ENCODE measurements at places on chromosomes 1 and 21. TPM values are rescaled to one million over a fixed set of nuclear protein-coding genes. Genes with fewer than 3 reads are reported as not detected.
A peak's percentile ranks its signal among the peaks of the same experiment; 100 is the strongest.

The PRXL2B gene
- total RNA-seq: 9.6 TPM

GRCh38 chr1:51276286-51276685 is 40.2 kb downstream of the RNF11 start:
- no peak for DNase-seq

- no peak for DNase-seq
Measured at GRCh38 chr1:66182551-66183178, 351.3 kb upstream of the SGIP1 start.

DNA sequence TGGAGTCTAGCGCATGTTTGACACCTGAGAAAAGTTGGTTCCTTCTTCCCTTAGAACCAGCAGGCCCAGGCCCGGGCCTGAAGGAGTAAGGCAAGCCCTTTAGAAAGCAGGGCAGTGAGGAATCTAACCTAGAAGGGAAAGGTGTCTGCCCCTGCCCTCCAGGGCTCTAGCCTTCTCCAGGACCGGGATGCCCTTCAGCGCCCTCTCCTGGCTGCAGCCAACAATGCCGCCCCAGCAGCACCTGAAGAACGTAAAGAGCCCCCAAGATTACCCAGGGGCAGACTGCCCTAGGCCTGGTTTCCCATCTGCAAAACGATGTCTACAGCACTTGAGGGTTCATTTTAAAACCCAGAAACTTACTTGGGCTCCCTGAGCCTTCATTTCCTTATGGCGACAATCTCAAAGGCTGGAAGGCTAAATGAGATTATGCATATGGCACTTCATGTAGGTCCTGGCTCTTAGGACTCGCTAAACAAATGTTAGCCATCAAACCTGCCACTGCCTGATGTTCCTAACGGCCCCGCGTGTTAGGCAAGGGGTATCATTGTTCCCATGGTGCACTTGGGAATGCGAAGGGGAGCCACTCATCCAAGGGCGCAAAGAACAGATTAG is 106.7 kb upstream of the KLHDC7A start:
- no peak for DNase-seq

DNA sequence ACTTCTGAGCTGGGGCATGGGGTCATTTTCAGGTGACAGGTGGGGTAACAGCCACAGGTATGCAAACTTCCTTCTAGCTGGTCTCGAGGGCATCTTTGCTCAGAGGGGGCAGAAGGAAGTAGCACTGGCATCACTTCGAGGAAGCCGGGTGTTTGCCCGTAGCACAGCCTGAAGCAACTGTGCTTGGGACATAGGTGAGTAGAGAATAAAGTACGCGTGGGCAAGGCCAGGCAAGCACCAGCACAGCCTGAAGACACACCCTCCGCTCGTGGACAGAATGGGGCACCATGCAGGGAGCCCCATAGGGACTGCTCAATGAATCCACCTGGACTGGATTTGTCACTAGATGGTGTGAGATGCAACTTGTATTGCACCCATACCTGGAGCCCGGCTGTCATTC is 167.1 kb downstream of the KCNJ6 start:
- DNase-seq: no peak

DNA sequence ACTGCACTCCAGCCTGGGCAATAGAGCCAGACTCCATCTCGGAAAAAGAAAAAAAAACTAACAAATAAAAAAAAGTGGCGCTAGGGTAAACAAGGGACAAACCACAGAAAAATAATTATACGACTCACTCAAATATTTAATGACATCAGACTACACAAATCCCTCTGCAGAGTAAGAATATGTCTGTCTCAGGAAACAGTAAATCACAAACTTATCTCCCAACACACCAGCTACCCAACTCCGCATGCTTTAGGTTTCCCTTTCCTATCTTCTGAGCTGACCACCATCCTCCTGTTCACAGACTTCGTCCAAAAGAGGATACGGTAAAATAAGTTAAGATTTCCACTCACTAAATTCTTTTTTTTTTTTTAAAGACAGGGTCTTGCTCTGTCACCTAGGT is 16.2 kb downstream of the WDR47 start:
- DNase-seq: no peak

GRCh38 chr1:26946270-26946669 is 14.0 kb downstream of the KDF1 start:
- no peak for DNase-seq

- peak; percentile 78 for DNase-seq
Measured at GRCh38 chr1:229117664-229118300, 153.1 kb upstream of the RAB4A start.

- DNase-seq: peak; percentile 23
Measured at GRCh38 chr1:170668209-170669106, 4.5 kb downstream of the PRRX1 start.

The KPRP gene
- not detected for total RNA-seq

- peak; percentile 32 for DNase-seq
Measured at GRCh38 chr1:74733604-74734484, 892 bp downstream of the TYW3 start.

DNA sequence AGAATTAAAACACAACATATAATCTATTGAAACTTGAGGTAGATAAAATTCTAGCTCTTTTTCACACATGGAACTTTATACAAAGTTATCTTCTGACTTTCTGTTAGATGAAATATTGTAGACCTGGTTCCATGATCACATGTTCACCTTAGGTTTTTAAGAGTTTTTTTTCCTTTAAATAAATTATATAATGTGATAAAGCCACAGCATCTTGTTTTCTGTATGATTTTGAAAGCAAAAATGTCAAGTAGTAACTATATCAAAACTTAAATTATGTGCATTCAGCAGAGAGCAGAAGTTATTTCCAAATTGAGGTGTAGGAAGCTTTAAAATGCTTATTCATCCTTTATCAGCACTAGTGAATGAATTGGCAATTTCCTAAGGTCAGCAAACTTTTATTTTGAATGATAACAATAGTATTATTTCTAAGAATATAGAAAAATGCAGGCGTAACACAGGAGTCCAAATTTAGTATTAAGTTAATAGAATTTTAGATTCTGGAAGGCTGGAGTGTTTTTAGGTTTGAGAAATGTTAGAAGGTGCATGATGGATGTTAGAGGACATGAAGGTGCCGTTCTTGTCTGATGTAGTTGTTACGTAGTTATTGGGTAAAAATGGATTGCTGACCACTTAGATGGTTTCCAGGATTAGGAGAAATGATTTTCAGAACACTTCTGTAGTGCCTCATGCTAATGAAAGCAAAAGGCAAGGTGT is 17.5 kb downstream of the BACH1 start:
- DNase-seq: no peak

DNA sequence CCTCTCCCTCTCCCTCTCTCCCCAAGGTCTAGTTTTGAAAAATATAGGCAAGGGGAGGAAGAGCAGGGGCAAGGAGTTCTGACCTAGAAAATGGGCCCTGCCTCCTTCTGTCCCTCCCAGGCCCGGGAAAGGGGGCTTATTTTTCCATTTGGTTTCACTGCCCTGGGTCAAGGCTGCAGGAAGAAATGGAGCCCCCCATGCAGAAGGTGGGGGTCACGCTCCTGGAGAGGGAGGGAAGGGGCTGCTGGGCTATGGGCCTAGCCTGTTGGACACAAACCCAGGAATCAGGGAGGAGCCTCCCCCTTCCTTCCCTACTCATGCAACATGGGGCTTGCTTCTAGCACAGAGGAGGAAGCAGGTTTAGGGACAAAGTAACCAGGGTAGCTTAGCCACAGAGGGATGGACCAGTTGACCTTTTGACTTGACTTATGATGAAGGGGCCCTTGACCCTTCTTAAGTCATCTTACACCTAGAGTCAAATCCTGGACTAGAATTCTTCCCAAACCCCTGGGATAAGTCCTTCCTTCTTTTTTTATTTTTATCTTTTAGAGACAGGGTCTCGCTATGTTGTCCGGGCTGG is 70.4 kb upstream of the SSBP3 start:
- DNase-seq: no peak

DNA sequence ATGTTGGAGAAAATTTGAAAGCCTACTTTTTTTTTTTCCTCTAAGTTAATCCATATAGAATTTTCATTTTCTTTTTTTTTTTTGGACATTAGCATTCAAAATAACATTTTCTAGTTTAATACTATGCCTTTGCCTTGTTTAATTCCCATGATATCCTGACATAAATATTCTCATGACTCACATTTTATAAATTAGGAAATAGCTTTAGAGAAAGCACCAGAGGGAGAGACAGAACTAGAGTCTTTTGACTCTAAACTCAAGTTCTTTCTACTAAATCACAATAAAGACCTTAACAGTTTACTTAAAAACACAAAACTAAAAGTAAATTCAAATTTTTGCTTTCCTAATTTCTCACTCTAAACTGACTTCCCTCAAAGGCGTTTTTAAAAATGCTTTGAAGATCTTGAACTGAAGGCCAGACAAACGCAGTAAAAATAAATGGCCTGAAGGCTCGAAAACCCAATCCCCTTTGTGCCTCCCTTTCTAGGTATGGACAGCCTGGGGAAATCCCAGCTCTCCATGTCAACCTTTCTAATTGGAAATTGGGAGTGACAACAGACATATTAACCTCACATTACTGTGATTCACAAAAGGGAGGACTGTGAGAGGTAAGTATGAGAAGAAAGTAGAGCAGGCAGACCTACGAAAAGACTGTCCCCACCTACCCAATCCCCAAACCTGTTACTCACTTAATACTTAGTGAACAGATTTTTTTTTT is 104.6 kb downstream of the ENAH start:
- no peak for DNase-seq

- no peak for DNase-seq
Measured at GRCh38 chr21:41802198-41802584, 35.3 kb upstream of the RIPK4 start.

GRCh38 chr1:211613108-211613947 is 34.4 kb upstream of the SLC30A1 start:
- DNase-seq: peak; percentile 100

Data from MG63 (cell line).